Adrenal gland (tissue), 19 donors: ENCODE measurements at places on chromosomes 11 and 22. TPM values are rescaled to one million over a fixed set of nuclear protein-coding genes. Genes with fewer than 3 reads are reported as not detected.

EMID1 gene
- total RNA-seq, result 44.4 TPM

ADAMTS15 gene
- total RNA-seq, result 2.6 TPM

DNA sequence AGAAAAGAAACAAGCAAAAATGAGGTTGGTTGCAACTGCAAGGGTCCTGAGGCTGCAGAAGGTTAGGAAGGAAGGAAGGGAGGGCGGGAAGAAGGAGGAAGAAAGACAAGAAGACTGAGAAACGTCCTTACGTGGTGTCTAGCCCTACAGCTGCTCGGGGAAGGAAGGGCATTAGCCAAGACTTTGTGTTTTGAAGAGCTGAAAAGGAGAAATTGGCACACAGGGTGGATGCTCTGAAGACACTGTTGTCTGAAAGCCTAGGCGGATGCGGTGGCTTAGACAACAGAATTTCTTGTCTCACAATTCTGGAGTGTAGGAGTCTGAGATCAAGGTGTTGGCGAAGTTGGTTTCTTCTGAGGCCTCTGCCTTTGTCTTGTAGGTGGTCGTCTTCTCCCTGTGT lies 60.7 kb downstream of the MCM5 start:
- H3K4me1 ChIP-seq, result no peaks in the 10 kb centered on the region
- H3K27ac ChIP-seq, result no peak overlapping the region
- H3K27me3 ChIP-seq, result no peaks in the 10 kb centered on the region
- no peak for DNase-seq
- no peak overlapping the region for H3K4me3 ChIP-seq

GRCh38 chr11:1638344-1638743 lies 8.8 kb downstream of the KRTAP5-5 start:
- H3K4me1 ChIP-seq, result no peaks in the 10 kb centered on the region
- H3K27ac ChIP-seq, result no peak overlapping the region
- H3K27me3 ChIP-seq, result peaks cover 14% of the 10 kb centered on the region
- no peak for DNase-seq

ARL14EP gene
- 49.5 TPM for total RNA-seq

DNA sequence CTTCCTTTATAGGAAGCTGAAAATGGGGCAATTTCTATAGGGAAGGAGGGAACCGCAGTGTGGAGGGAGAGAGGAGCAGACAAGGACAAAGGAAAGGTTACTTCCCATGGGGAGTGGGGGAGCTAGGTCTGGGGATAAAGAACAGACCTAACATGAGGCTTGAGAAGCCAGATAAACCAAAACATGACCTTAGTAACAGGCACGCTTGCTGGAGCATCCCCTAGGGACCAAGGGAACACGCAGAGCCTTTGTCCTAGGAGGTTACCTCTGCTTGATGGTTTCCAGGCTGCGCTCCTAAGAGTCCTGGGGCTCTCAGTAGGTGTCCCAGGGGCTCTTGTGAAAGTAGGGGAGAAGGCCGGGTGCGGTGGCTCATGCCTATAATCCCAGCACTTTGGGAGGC lies 271.4 kb upstream of the NCAM1 start:
- DNase-seq, result no peak
- H3K27me3 ChIP-seq, result no peaks in the 10 kb centered on the region
- H3K27ac ChIP-seq, result no peak overlapping the region

DNA sequence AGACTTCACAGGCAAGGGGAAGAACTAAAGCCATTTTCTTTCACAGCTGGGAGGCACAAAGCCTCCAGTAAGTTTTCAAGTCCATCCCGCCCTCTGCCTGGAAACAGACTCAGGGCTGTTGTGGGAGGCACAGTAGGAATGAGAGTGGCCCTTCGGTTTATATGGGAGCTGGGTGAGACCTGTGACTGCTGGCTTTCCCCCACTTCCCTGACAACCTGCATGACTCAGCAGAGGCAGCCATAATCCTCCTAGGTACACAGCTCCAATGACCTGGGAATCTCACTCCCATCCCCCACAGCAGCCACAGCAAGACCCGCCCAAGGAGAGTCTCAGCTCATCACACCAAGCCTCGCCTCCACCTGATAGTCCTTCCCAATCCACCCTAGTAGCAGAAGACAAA lies 12.1 kb upstream of the TMEM45B start:
- no peaks in the 10 kb centered on the region for H3K27me3 ChIP-seq
- no peaks in the 10 kb centered on the region for H3K4me1 ChIP-seq
- no peaks in the 10 kb centered on the region for H3K36me3 ChIP-seq
- no peak for DNase-seq
- H3K4me3 ChIP-seq, result no peak overlapping the region

GRCh38 chr11:129061492-129062230 lies 119.0 kb upstream of the TP53AIP1 start:
- no peaks in the 10 kb centered on the region for H3K4me1 ChIP-seq
- peak; percentile 30 for DNase-seq
- H3K27me3 ChIP-seq, result no peaks in the 10 kb centered on the region
- no peak overlapping the region for H3K27ac ChIP-seq
